DND-41 (cell line): ENCODE measurements at places on chromosomes 3 and 15.

DNA sequence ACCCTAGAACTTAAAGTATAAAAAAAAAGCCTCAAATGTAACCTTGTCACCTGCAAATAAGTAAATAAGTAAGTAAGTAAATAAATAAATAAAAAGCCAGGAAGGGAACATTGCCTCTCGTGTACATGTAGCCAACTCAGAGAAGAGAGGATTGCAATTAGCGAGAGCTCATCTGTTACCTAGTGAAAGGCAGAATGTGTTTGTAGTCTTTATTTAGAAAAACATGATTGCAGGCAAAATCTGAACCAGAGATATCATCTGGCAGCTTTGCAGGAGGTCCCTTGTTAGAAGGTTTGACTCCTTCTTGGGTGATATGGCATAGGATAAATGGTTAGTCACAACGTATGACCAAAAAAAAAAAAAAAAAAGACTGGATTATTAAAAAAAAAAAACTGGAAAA, 71.6 kb upstream of the SYN2 start:
- no peaks in the 10 kb centered on the region for H3K4me1 ChIP-seq
- no peak overlapping the region for H3K4me3 ChIP-seq
- H3K27me3 ChIP-seq = no peaks in the 10 kb centered on the region
- no peaks in the 10 kb centered on the region for H3K36me3 ChIP-seq
- H3K27ac ChIP-seq = no peak overlapping the region

DNA sequence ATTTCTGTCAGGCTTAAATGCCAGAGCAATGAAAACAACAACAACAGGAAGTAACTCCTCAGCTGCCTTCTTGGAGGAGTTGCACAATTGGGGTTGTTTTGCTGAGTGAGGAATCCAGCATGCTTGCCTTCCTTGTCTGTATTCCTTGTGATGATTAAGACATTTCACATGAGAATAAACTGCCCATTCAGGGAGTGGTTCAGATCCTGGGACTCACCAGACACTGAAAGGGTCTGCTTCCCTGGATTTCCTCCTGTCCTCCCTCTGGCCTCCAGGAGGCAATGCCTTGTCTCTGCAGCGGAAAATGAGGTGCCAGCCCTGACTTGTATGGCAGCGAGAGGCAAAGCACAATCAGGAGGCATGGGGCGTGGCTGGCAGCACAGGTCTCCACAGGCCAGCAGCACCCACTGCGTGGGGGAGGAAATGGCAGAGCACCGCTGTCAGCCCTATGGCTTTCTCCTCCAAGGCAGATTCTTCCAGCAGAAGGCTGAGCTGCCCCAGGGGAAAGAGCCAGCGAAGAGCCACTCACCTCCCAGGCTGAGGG, 41.5 kb downstream of the RBP2 start:
- H3K4me3 ChIP-seq = no peak overlapping the region
- H3K36me3 ChIP-seq = no peaks in the 10 kb centered on the region
- no peaks in the 10 kb centered on the region for H3K27me3 ChIP-seq
- H3K27ac ChIP-seq = no peak overlapping the region

DNA sequence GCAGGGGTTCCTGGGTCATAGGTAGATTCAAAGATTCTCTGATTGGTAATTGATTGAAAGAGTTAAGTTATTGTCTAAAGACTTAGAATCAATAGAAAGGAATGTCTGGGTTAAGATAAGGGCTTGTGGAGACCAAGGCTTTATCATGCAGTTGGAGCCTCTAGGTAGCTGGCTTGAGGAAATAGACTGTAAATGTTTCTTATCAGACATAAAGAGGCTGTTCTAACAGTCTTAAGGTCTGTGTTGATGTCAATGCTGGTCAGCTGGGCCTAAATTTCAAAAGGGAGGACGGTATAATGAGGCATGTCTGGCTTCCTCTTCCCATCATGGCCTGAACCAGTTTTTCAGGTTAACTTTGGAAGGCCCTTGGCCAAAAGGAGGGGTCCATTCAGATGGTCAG, 48.9 kb downstream of the GASK1A start:
- H3K4me3 ChIP-seq = no peak overlapping the region
- no peaks in the 10 kb centered on the region for H3K36me3 ChIP-seq
- no peak overlapping the region for H3K27ac ChIP-seq
- peaks cover 28% of the 10 kb centered on the region for H3K4me1 ChIP-seq
- no peak for DNase-seq
- H3K27me3 ChIP-seq = no peaks in the 10 kb centered on the region

GRCh38 chr3:27533718-27534573, 49.8 kb upstream of the SLC4A7 start:
- H3K4me1 ChIP-seq = no peaks in the 10 kb centered on the region
- no peak overlapping the region for H3K27ac ChIP-seq
- no peaks in the 10 kb centered on the region for H3K36me3 ChIP-seq
- DNase-seq = no peak
- no peaks in the 10 kb centered on the region for H3K27me3 ChIP-seq

- no peaks in the 10 kb centered on the region for H3K4me1 ChIP-seq
- DNase-seq = no peak
- no peak overlapping the region for H3K4me3 ChIP-seq
- H3K27ac ChIP-seq = no peak overlapping the region
These were observed 36.8 kb upstream of the SEC13 start for GRCh38 chr3:10357592-10358308.

GRCh38 chr3:95036526-95037021, 973.7 kb downstream of the NSUN3 start:
- H3K27me3 ChIP-seq = no peaks in the 10 kb centered on the region
- no peaks in the 10 kb centered on the region for H3K4me1 ChIP-seq
- no peaks in the 10 kb centered on the region for H3K36me3 ChIP-seq
- H3K27ac ChIP-seq = no peak overlapping the region

DNA sequence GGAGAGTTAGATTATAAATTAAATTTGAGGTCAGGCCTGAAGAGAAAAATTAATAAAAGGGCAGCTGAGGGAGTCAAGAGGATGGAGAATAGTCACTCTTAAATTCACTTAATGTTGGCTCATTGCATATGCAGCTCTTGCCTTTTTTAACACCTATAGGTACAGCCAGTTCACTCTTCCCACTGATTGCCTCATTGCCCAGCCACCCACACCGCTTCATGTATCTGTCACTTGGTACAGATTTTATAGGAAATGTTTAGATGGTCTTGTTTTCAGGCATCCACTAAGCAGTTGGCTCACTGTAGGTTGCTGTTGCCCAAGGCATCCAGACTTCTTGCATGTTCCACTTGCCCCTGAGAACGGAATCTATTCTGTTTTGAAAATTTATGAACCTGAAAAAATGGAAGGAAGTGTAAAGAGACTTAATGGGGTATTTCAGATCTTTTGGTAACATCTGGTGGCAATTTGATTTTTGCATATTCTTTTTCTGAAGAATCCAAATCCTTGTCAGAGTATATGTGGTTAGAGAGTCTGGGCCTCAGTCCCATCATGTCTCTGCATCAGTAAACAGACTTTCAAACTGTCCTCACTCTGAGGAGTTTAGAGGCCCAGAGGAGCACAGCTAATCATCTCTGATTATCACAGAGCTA, 151.9 kb downstream of the RBPMS2 start:
- no peak overlapping the region for H3K4me3 ChIP-seq
- peak overlapping the region; percentile 67 for H3K27ac ChIP-seq
- peaks cover 25% of the 10 kb centered on the region for H3K36me3 ChIP-seq
- no peaks in the 10 kb centered on the region for H3K27me3 ChIP-seq

DNA sequence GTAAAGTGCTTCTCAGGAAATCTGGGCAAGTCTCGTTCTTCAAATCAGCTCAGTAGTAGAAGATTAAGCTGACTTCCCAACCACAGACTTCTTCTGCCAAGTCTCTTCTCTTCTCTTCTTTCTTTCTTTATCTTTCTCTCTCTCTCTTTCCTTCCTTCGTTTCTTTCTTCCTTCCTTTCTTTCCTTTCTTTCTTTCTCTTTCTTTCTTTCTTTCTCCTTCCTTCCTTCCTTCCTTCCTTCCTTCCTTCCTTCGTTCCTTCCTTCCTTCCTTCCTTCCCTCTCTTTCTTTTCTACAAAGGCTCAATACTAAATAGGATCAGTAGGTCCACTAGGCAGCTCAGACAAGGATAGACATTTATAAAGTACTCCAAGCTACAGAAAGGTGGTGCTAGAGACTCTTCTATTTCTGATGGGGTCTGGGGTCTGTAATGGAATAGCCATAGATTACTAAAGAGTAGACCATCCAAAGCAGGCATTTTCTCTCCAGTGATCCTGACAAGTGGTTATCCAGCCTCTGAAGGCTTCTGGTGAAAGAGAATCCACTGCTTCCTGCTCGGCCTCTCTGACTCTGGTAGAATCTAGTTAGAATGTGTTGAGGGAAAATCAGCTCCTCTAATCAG, 100.8 kb downstream of the TPRG1 start:
- no peak overlapping the region for H3K4me3 ChIP-seq
- H3K27me3 ChIP-seq = peaks cover 10% of the 10 kb centered on the region
- H3K36me3 ChIP-seq = no peaks in the 10 kb centered on the region
- no peak overlapping the region for H3K27ac ChIP-seq
- H3K4me1 ChIP-seq = peaks cover 9% of the 10 kb centered on the region; the same call in 1 of the 2 replicates
- no peak for DNase-seq

- no peaks in the 10 kb centered on the region for H3K36me3 ChIP-seq
- no peak for DNase-seq
- no peak overlapping the region for H3K27ac ChIP-seq
- H3K27me3 ChIP-seq = no peaks in the 10 kb centered on the region
- no peaks in the 10 kb centered on the region for H3K4me1 ChIP-seq
- H3K4me3 ChIP-seq = no peak overlapping the region
These were observed 446.5 kb downstream of the GRM7 start for GRCh38 chr3:7307410-7307809.
